Activated T-helper 17 cell treated with anti-CD3 and anti-CD28 coated beads, Interleukin-2, amount 50 U/mL, for 72 hours (primary cell): ENCODE measurements at places on chromosomes 1 and 21.

- ATAC-seq: peak; percentile 24
Observed at GRCh38 chr1:27575840-27576331, 28.1 kb downstream of the AHDC1 start.

- ATAC-seq: no peak
Observed at GRCh38 chr1:2249559-2249906, 21.4 kb downstream of the SKI start.

DNA sequence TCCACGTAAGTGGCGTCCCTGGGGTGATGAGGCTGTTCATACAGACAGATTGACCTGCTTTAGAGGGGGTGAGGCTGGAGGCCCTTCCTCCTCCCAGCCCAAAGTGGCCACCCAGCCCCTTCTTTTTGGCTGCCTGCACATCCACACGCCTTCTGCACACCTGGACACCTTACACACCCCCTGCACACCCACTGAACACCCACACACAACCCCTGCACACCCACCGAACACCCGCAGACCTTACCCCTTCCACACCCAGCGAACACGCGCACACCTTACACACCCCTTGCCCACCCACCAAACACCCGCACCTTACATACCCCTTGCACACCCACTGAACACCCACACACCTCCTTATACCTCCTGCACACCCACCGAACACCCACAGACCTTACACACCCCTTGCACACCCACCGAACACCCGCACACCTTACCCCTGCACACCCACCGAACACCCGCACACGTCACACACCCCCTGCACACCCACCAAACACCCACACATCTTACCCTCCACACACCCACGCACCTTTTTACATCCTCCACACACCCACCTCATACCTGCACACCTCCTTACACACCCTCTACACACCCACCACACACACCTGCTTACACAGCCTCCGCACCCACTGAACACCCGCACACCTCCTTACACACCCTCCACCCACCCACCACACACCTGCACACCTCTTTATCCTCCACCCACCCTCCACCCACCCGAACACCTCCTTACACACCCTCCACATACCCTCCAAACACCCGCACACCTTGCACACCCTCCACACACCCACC, 37.7 kb downstream of the COQ8A start:
- ATAC-seq: no peak

GRCh38 chr1:63548877-63549276, 25.6 kb downstream of the EFCAB7 start:
- ATAC-seq: no peak

GRCh38 chr1:44217809-44218410, 4.6 kb downstream of the DMAP1 start:
- peak; percentile 39 for ATAC-seq

DNA sequence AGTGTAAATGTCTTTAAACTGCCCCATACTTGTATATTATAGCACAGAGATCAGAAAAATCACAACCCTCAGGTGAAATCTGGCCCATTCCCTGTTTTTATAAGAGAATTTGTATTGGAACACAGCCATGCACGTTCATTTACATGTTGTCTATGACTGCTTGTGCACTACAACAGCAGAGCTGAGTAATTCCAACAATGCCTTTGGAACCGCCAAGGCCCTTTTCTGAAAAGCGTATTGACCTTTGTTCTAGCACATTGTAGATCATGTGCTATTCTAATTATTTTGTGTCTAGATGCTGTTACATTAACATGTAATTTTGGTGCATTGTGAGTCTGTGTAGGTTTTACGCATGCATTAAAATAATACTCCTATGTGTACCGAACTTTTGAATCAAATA, 339.6 kb downstream of the CHRM3 start:
- no peak for ATAC-seq

DNA sequence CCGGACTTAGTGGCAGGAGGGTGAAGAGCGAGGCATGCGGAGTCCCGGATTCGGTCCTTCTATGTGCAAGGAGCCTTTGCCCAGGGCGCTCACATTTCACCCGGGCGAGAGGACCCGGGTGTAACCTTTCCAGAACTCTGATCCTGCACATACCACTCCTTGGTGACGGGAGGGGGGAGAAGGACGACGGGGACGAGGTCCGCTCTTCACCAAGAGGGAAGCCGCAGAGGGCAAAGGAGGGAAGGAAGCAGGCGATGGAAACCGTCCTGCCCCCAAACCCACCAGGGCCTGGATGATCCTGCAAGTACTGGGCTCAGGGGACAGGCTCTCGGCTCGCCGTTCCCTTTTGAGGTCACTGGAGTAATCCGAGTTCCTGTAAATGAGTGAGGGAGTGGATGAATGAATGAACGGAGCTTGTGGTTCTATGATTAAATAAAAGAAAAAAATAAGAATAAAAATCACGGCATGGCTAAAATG, 993 bp downstream of the SYPL2 start:
- ATAC-seq: no peak

DNA sequence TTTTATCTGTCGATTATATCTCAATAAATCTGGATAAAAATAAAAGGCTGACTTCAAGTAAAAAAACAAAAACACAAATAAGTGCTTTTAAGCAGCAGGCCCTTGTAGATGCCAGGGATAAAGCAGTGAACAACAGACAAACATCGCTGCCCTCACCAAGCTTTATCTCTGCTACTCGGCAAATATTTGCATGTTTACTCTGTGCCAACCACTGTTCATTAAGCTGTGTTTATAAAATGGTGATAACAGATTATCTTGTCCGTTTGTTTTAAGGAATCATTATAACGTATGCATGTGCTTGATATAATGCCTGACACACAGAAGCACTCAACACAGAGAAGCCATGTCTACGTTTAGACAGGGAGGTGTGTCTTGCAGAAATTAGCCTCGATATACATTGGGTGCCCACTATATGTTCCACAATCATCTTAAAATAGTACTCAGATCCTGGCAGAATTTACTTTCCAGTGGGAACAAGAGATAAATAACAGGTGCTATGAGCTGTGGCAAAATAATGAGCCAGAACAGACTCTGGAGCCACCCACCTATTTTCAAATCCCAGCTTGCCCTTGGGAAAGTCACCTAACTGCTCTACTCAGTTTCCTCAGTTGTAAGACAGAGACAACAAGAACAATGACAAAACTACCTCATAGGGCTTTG, 47.2 kb downstream of the TRIT1 start:
- ATAC-seq: no peak

DNA sequence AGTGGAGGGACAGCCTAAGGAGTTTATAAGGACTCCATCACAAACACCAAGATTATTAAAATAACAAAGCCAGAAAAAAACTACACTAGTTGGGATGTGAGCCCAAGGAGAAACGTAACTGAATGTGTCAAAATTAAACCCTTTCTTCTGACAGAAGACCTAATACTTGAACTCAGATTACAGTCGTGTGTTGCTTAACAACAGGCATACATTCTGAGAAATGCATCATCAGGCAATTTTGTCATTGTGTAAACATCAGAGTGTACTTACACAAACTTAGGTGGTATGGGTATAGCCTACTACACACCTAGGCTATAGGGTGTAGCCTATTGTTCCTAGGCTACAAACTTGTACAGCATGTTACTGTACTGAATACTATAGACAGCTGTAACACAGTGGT, 23.4 kb downstream of the DSTYK start:
- no peak for ATAC-seq

GRCh38 chr1:7292714-7293419, 478.2 kb upstream of the VAMP3 start:
- no peak for ATAC-seq

- no peak for ATAC-seq
Observed at GRCh38 chr1:166675213-166675612, 164.1 kb upstream of the POGK start.

DNA sequence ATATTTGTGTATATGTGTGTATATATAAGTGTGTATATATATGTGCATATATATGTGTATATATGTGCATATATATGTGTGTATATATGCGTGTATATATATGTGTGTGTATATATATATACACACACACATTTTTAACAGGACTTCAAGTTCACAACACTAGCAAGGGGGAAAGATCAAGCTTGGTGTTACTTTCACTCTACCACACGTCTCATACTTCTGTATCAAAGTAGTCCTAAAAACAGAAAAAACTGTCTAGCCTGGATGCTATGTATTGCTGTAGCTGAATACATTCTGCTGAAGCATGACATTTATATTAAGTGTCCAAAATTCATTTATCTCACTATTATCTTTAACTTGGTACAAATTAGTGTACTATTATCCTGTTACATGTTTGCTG, 17.9 kb upstream of the ATP6V1G3 start:
- no peak for ATAC-seq

- ATAC-seq: no peak
Observed at GRCh38 chr1:105100102-105100501, 1350.4 kb downstream of the AMY1C start.

DNA sequence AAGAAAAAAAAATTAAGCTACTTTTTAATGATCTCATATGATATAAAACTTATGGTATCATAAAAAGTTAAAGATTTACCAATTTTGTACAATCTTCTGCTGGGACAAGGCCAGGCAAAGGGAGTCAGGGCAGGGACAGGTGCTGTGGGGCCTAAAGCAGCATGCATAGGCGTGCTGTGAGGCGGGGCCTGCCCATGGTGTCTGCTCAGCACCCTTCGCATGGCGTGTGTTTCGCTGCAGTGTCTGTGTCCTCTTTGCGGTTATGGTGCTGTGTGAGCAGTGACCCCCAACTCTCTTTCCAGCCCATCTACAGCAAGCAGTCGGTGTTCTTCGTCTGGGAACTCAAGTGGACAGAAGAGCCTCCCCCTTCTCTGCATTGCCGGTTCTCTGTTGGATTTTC, 13.4 kb upstream of the PWP2 start:
- ATAC-seq: no peak

DNA sequence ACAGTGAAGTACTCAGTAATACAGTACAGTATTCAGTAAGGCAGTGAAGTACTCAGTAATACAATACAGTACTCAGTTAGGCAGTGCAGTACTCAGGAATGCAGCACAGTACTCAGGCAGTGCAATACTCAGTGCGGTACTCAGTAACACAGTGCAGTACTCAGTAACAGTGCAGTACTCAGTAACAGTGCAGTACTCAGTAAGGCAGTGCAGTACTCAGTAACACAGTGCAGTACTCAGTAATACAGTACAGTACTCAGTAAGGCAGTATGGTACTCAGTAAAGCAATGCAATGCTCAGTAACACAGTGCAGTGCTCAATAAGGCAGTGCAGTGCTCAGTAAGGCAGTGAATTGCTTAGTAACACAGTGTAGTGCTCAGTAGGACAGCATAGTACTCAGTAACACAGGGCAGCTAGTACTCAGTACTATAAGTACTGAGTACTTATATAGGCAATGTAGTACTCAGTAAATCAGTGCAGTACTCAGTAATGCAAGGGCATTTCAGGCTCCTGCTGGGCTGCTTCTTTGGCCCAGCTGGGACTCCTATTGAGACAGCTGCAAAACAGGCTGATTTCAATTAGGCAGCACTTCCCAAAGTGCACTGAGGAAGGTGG, 411.3 kb downstream of the DISC1 start:
- ATAC-seq: no peak

GRCh38 chr1:182173808-182174512, 112.4 kb upstream of the ZNF648 start:
- no peak for ATAC-seq

DNA sequence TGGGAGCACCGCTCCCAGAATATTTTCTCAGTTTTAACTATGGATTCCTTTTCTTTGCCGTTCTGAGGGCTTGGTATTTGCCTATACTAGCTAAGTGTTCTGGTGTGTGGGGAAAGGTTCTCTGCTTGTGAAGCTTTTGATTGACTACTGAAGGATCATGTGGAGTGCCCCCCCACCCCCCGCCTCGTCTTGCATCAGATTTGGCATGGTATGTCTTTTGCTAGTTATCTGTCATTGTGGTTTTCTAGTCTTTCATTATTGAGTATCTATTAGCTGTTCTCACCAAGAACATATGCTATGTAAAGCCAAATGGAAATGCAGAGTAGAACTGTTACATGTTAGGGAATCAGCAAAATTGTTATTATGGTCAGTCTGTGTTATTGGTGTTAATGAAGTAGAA, 58.3 kb downstream of the MACF1 start:
- ATAC-seq: peak; percentile 57

DNA sequence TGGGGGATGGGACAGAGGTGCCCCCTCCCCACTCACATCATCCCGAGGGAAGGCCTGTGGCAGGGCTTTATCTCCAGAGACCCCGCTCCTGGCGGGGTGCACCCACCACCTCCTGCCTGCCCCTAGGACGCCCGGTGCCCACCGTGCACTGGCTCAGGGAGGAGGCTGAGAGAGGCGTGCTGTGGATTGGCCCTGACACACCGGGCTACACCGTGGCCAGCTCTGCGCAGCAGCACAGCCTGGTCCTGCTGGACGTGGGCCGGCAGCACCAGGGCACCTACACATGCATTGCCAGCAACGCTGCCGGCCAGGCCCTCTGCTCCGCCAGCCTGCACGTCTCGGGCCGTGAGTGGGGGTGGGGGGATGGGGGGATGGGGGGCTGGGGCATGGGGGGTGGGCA, 71.7 kb downstream of the TRIM11 start:
- no peak for ATAC-seq

DNA sequence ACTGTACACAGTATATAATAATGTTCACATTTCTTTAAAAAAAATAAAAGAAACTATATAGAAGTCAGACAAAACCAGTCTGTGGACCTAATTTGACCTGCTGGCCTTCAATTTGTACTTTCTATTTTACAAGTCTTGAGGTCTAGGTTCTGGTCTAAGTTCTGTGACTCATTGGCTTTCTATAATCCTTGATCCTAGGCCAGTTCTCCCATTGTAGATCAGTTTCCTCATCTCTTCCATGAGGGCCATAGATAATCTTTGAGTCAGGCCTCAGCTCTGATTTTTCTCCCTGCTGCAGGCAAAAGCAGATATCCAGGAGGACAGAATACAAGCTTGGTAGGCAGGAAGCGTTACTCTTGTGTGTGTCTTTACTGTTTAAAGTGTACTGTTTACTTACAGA, 603.7 kb upstream of the CAMK1G start:
- no peak for ATAC-seq

DNA sequence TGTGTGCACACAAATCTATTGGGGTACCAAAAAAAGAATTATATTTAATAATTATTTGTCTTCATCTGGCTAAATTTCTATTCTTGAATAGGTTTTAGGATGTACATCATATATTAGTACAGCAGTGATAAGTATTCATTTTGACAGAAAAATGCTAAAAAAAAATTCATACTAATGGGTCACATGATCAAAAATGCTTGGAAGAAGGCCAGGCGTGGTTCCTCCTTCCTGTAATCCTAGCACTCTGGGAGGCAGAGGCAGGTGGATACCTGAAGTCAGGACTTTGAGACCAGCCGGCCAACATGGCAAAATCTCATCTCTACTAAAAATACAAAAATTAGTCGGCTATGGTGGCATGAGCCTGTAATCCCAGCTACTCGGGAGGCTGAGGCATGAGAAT, 26.9 kb upstream of the PTGFRN start:
- ATAC-seq: no peak

GRCh38 chr1:231021540-231022031, 18.5 kb downstream of the FAM89A start:
- no peak for ATAC-seq
